ENCODE measurements at places on chromosomes 4 and X.

- no peak for DNase-seq
Measured at GRCh38 chr4:97643179-97643578, 500.1 kb downstream of the STPG2 start.

GRCh38 chr4:156830351-156830750 is 141.2 kb downstream of the PDGFC start:
- no peak for DNase-seq

GRCh38 chr4:58475097-58475496 is 1364.9 kb upstream of the IGFBP7 start:
- DNase-seq, result no peak

DNA sequence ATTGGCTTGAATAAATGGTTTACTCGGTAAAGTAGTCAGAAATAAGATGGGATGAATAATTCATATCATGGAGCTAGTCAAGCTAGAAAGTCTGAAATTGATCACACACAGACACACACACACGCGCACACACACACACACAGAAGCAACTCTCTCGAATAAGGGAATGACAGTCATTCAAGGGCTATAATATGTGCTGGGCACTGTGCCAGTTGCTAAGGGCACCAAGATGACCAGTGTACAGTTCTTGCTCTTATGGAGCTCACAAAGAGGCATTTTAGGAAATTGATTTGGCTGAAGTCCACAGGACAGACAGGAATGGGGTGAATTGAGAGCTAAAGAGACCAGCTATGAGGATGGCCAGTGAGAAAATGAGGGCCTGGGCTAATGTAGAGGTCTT is 34.2 kb upstream of the SH3D19 start:
- peak; percentile 70 for DNase-seq

DNA sequence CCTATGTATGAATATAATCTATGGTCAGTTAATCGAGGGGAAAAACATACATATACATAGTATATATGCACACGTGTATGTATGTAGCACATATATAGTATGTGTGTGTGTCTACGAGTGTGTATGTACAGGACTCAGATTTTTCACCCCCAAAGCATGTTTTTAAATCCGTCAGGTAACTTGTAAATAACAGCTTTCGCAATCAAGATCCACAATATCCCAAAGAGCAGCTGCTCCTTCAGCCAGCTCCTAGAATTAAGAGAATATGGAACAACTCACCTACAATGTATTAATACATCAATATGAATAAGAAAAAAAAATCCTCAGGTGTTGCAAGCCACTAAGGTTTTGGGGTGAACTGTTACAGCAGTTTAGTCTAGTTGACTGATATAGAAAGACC is 3.5 kb downstream of the MRFAP1L1 start:
- DNase-seq, result no peak

GRCh38 chr4:142975618-142976017 is 129.5 kb upstream of the INPP4B start:
- no peak for DNase-seq

- peak; percentile 48 for DNase-seq
Measured at GRCh38 chr4:25703731-25704388, 48.2 kb downstream of the SLC34A2 start.

DNA sequence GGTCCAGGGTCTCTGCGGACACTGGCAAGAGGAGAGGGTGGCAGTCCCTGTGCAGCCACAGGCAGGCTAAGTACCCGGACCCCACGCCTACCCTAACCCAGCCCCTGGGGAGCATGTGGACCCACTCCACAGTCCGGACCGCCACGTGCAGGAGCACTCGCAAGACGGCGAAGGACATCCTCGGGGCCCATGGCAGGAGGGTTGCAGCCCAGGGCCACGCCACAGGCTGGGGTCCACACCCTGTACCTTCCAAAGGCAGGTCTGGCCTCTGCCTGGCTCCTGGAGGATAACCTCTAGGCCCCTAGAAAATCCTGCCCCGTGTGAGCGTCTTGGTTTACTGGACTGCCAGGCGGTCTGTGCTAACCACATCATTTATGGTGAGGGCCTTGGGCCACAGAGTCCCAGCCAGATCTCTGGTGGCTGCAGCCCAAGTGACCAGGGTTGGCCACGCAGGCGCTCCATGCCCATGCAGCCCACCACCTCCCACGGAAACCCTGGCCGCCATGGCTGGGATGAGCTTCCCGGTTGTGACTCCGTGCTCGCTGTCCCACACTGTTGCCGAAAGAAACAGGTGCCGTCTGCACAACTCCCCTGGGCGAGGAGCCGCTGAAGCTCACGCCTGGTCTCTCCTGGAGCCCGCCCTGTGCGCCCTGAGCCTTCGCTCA is 10.0 kb downstream of the CCNQ start:
- DNase-seq, result no peak

- DNase-seq, result peak; percentile 55
Measured at GRCh38 chr4:15457406-15458201, 12.1 kb upstream of the CC2D2A start.
